ENCODE measurements at places on chromosomes 12 and 14. TPM values are rescaled to one million over a fixed set of nuclear protein-coding genes. Genes with fewer than 3 reads are reported as not detected.
A peak's percentile ranks its signal among the peaks of the same experiment; 100 is the strongest.

The RFX4 gene
- not detected for total RNA-seq

The BATF gene
- total RNA-seq, result not detected

The P2RX2 gene
- not detected for total RNA-seq

The ANO4 gene
- not detected for total RNA-seq

The ANKS1B gene
- total RNA-seq, result 0.98 TPM

DNA sequence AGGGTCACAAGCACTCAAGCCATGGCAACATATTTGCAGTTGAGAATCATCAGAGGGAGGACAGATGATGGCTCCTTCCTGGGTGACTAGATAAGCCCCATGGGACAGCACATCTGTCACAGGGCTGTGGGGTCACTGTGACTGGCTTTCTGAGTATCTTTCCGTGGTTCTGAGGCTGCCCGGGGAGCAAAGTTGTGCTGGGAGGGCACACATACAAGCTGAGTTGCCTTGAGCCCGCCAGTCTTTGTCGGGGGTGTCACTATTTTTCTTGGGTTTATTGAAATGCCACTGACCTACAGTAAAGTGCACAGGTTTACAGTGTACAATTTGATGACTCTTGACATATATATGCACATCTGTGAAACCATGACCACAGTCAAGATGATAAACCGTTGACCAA is 17.2 kb upstream of the KIF26A start:
- H3K36me3 ChIP-seq, result no peaks in the 10 kb centered on the region
- H3K27ac ChIP-seq, result no peak overlapping the region
- no peak for DNase-seq

GRCh38 chr14:29603696-29604095 is 324.0 kb downstream of the PRKD1 start:
- H3K4me3 ChIP-seq, result no peak overlapping the region
- no peaks in the 10 kb centered on the region for H3K4me1 ChIP-seq
- H3K27me3 ChIP-seq, result no peaks in the 10 kb centered on the region
- no peaks in the 10 kb centered on the region for H3K36me3 ChIP-seq
- no peak for DNase-seq
- no peak overlapping the region for H3K27ac ChIP-seq

DNA sequence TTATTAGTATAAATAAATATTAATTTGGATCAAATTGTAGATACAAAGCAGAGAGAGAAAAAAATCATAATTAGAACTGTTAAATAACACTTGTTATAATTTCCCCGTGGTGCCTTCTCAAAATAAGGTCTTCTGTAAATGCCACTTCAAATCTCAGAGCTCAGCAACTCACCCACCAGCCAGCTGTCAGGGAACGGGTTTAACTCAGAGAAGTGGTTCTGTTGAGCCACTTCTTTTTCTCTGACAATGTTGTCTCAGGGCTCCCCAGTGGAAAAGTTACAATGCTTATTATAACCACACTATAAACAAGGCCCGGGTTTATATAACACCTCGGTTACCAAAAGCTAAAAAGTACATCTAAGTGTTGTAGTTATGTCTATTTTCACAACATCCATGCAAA is 452.6 kb downstream of the GLT1D1 start:
- H3K4me3 ChIP-seq, result no peak overlapping the region
- H3K27me3 ChIP-seq, result no peaks in the 10 kb centered on the region
- H3K27ac ChIP-seq, result no peak overlapping the region
- H3K4me1 ChIP-seq, result no peaks in the 10 kb centered on the region
- no peaks in the 10 kb centered on the region for H3K36me3 ChIP-seq
- no peak for DNase-seq

GRCh38 chr14:101835566-101835965 is 74.1 kb downstream of the PPP2R5C start:
- 0 out of 2 replicates have a peak overlapping the region, but pooled peaks have one; percentile 2 for H3K27ac ChIP-seq
- no peaks in the 10 kb centered on the region for H3K27me3 ChIP-seq
- no peak overlapping the region for H3K4me3 ChIP-seq
- peaks cover 19% of the 10 kb centered on the region for H3K4me1 ChIP-seq

GRCh38 chr14:35480119-35480769 is 53.7 kb upstream of the INSM2 start:
- H3K36me3 ChIP-seq, result no peaks in the 10 kb centered on the region
- H3K4me3 ChIP-seq, result no peak overlapping the region
- H3K4me1 ChIP-seq, result no peaks in the 10 kb centered on the region

- peak; percentile 67 for DNase-seq
- peak overlapping the region; percentile 11 for H3K27ac ChIP-seq
- no peaks in the 10 kb centered on the region for H3K27me3 ChIP-seq
- H3K36me3 ChIP-seq, result no peaks in the 10 kb centered on the region
- peaks cover 13% of the 10 kb centered on the region for H3K4me1 ChIP-seq
- peak overlapping the region; percentile 83 for H3K4me3 ChIP-seq
Observed at GRCh38 chr14:73613419-73613963, 1.2 kb downstream of the ACOT6 start.

DNA sequence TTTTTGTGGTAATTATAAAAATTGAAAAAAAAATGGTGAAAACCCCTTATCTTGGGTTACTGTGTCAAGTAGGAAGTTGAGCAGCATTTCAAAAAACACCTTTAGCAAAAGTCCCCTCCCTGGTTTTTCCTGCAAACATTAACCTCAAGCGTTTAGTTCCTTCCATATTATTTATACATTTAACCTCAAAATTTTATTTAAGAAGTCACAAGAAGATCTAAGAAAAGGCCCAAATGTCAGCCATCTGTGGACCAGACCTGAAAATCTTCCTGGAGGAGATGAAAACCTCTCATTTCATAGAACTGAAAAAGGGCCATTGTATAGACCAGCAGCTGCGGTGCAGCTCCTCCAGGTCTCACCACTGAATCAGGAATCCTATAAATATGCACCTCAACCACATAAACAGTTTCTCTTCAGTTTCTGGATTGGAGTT is 40.4 kb upstream of the BTG1 start:
- H3K4me1 ChIP-seq, result peaks cover 8% of the 10 kb centered on the region
- H3K36me3 ChIP-seq, result no peaks in the 10 kb centered on the region
- no peak overlapping the region for H3K4me3 ChIP-seq

DNA sequence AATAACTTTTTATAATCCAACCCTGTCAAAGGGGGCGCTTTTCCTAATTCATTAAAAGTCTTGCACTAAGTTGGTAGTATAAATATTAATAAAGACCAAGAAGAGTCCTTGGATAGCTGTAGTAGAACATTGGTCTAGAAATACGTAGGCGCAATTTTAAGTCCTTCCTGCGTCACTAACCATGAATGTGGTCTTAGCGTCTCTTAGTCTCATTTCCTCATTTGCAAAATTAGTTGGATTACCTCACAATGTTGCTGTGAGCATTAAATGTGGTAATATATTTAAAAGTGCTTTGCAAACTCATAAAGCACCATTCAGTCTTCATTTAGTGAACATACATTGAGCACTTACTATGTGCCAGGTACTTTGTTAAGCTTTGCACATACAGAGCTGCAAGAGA is 149.7 kb downstream of the AEBP2 start:
- no peaks in the 10 kb centered on the region for H3K27me3 ChIP-seq
- H3K36me3 ChIP-seq, result no peaks in the 10 kb centered on the region
- DNase-seq, result no peak

- H3K27me3 ChIP-seq, result no peaks in the 10 kb centered on the region
- H3K4me1 ChIP-seq, result peaks cover 32% of the 10 kb centered on the region
- H3K4me3 ChIP-seq, result no peak overlapping the region
- no peak for DNase-seq
- H3K27ac ChIP-seq, result no peak overlapping the region
- no peaks in the 10 kb centered on the region for H3K36me3 ChIP-seq
Observed at GRCh38 chr14:102507081-102507856, 2.3 kb downstream of the ANKRD9 start.

- H3K36me3 ChIP-seq, result no peaks in the 10 kb centered on the region
- peaks cover 16% of the 10 kb centered on the region for H3K4me1 ChIP-seq
- H3K27me3 ChIP-seq, result no peaks in the 10 kb centered on the region
- peak; percentile 84 for DNase-seq
- peak overlapping the region; percentile 65 for H3K4me3 ChIP-seq
Observed at GRCh38 chr14:61188978-61189808, 91.9 kb downstream of the TMEM30B start.
